ENCODE measurements at places on chromosomes 3 and 15.

DNA sequence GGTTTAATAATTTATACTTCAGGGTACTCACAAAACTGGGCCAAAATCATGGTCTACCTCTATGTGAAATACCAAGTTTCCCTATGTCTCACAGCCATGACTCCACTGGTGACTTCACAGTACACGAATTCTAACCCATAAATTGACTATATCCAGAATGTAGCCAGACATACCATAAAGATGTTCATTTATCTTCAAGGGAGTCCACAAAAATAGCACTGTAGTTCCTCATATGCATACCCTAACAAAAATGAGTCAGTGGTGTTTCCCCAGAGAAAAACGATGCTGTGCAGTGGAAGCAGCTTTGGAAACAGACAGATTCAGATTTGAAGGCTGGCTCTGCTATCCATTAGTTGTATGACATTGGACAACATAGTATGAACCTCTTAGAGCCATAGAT, 438.8 kb downstream of the FHIT start:
- no peak for DNase-seq

- DNase-seq: no peak
Measured at GRCh38 chr3:85007195-85008094, 48.7 kb downstream of the CADM2 start.

GRCh38 chr3:127237835-127238234, 44.9 kb downstream of the PRR23E start:
- DNase-seq: no peak

GRCh38 chr15:80240276-80240675, 11.7 kb downstream of the CTXND1 start:
- DNase-seq: no peak

DNA sequence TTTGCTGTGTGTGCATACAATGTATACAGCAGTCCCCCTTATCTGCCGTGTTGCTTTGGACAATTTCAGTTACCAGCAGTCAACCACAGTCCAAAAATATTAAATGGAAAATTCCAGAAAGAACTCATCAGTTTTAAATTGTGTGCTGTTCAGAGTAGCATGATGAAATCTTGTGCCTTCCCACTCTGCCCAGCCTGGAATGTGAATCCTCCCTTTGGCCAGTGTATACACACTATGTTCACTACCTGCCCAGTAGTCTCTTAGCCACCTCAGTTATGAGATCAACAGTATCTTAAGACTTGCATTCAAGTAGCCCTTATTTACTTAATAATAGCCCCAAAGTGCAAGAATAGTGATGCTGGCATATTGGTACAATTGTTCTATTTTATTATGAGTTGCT, 133.6 kb upstream of the ABHD17C start:
- no peak for DNase-seq

DNA sequence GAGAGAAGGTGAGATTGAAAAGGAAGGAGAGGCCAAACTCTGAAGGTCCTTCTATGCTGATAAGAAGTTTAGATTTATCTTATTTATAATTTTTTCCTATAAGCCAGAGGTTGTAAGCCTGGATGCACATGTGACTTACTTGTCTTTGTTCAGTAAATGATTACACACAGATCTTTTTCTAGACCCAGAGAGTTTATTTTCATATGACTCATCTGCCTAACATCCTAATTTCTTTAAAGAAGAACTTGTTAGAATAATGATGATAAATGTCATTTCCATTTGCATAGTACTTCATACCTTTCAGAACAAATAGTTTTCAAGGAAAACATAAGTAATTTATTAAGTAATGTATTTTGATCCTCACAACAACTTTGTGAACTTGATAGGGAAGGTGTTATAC, 434.8 kb upstream of the DPH6 start:
- no peak for DNase-seq

- DNase-seq: peak; percentile 63
Measured at GRCh38 chr3:46987743-46988401, 8.4 kb downstream of the NBEAL2 start.

DNA sequence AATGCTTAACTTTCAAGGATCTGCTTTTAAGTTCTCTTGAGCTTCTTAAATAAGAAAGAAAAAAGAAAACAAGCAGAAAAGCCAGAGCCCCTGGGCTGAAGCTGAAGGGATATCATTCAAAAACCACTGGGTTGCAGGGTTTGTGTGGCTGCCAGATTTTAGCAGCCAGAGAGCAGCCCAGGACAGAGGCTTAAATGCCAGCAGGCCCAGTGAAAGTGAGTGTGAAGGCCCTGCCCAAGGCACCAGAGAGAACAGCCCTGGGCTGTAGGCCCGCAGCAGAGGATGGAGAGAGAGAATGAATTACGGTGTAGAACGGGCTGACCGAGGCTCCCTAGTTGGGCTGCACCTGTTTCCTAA, 106.3 kb upstream of the BOC start:
- DNase-seq: no peak
